ENCODE measurements at places on chromosomes 11 and 22. TPM values are rescaled to one million over a fixed set of nuclear protein-coding genes. Genes with fewer than 3 reads are reported as not detected.

PATE2 gene
- total RNA-seq: 0.20 TPM

DUSP18 gene
- total RNA-seq: 12.2 TPM

OR10A3 gene
- total RNA-seq: not detected

CBL gene
- total RNA-seq: 45.1 TPM

SCN2B gene
- not detected for total RNA-seq

ARHGEF17 gene
- total RNA-seq: not detected

Data from activated CD4-positive, alpha-beta T cell treated with anti-CD3 and anti-CD28 coated beads, Interleukin-2, amount 10 ng/mL, durations not matched to agents 7 days and 5 days (primary cell).